Stimulated activated CD4-positive, alpha-beta T cell treated with anti-CD3 and anti-CD28 coated beads, Interleukin-12 subunit alpha, Interleukin-12 subunit beta, amount 100 ng/mL, for 48 hours (primary cell): ENCODE measurements at places on chromosomes 3 and 15.

- no peak for DNase-seq
Observed at GRCh38 chr3:135237371-135238143, 442.5 kb downstream of the EPHB1 start.

DNA sequence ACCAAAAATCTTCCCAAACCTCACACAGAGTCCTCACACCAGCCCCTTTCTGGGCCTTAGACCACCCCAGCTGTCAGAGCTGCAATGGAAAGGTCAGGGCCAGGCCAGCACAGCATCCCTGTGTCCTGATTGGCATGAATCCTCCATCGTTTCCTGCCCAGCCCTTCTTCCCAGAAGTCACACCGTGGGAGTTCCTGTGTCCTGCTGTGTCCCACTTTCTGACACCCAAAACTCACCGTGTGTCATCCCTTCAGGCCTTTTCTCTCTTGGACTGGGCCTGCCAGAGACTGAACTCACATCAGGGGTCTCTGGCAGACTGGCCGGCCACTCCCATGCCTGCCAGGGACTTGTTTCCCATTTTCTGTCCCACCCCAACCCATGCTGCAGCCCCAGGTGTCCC is 32.5 kb upstream of the CHRNB4 start:
- DNase-seq = no peak

DNA sequence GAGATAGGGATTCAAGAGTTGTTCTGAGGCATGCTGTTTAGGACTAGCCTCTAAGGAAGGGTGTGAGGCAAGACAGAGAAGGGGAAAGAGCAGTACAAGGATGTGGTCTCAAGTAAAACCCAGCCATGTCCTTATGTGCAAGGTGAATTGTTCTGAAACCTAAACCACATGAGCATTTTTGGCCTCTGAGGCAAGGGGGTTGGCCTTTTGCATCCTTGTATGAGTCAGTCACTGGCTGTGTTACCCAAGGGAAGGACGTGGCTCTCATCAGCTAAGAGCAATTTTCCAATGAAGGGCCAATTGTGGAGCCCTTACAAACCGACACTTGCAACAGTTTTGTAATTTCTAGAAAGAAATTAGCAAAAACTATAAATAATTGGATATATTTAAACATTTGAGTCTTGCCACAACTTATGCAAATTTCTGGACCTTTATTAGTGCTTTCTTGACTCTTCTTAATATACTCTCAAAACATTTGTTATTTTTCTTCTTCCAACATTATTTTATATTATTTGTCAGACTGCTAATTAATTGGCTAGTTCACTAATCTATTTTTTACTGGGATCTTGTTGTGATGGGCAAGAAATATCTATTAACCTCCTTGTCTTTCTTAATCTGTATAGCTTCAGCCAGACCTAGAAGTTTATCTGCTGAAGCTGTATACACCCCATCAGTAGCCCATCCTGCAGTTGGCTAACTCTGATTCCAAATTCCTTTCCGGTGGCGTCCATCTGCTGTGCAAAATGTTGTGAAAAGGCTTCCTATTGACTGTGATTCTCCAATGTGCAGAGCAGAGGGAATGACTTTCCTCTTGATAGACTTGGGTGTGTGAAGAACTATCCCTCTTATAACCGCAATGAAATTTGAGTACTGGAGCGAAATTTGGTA is 97.7 kb upstream of the P2RY1 start:
- DNase-seq = no peak

GRCh38 chr3:53077476-53078220 is 31.8 kb upstream of the SFMBT1 start:
- no peak for DNase-seq

DNA sequence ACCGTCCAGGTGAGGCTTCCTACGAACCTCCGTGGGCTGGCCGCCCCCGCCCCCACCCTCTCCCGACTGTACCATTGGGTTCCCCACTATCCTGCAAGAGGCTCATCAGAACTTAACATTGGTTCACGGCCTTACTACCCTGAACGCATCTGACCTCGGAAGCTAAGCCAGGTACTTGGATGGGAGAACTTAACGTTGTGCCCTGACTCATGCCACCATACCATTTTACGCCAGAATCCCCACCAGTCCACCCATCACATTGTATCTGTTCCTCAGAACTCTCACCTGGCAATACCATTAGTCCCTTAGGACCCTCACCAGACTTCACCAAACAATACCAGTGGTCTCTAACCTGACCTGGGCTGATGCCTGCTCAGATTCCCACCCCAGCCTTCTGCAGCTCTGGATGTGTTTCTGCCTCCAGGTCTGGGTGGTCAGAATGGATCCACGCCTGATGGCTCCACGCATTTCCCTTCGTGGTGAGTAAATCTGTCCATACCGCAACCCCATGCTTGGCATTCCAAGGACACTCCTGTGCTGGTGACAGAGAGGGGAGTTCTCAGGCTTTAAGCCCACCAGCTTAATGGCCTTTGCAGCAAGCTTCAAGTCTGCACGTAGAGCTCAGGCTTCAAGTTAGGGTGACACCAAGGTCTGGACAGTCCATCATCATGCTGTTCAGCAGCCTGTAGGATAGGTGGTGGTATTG is 562 bp downstream of the TCTA start:
- DNase-seq = no peak

- no peak for DNase-seq
Observed at GRCh38 chr3:111314181-111314873, 227.7 kb upstream of the CD96 start.

GRCh38 chr15:71195242-71195641 is 80.0 kb downstream of the THSD4 start:
- no peak for DNase-seq

- DNase-seq = no peak
Observed at GRCh38 chr3:188689101-188689574, 482.6 kb upstream of the TPRG1 start.

DNA sequence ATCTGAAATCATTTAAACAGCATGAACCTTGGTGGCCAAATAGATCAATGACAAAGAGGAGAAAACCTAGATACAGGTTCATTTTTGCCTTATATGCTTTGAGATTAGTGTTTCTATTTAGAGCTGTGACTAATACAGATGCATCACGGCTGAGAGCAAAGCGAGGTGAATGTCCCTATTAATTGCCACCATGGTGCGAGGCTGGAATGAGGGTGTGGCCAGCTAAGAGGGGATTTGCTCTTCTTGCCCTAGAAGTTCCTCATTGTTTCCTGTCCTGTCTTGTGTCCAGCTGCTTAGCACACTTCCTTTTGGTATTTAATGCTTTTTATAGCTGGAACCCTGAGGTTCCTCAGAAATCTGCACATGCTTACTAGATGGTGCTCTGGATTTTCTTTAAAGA is 339.1 kb upstream of the RGMA start:
- no peak for DNase-seq

DNA sequence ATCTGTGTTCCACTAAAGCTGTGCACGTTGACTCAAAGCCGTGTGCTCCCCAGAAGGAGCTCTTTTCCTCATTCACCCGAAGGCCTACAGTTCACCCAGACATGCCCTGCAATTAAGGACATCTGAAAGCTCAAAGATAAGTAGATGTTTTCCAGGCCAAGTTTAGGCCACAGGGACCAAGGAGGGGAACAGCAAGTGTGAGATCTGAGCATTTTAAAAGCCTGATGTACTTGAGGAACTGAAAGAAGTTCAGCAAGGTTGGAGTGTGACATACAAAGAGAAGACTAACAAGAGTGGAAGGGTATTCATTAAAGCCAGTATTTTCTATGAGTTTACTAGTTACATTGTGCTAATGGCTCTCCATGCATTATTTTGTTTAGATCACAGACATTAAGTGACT is 68.0 kb downstream of the CASR start:
- no peak for DNase-seq

DNA sequence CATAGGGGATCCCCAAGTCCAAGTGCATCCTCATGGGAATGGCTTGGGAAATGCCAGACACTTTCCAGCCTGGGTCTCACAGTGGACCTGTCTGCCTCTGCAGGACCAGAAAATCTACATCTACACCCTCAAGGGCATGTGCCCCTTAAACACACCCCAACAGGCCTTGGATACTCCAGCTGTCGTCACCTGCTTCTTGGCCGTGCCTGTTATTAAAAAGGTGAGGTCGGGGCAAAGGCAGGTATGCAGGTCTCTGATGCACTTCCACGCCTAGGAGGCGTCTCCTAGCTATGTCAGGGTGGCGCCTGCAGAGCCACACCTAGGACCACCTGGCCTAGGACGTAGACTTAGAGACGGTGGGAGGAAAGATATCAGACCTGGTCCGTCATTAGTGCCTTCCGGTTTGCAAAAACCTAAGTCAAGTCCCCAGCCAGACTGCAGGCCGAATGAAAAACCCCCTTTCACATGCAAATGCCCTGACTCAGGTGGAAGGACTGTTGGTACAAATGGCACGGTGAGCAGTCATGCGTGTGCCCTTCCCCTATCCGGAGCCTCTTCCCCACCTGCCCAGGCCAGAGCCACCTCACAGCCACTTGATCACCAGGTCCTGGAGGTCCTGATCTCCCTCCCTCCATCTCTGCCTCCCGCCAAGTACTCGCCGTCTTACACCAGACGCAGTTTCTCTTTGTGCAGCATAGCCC is 143.5 kb downstream of the LRRK1 start:
- no peak for DNase-seq

- no peak for DNase-seq
Observed at GRCh38 chr15:85583923-85584390, 203.6 kb downstream of the AKAP13 start.

DNA sequence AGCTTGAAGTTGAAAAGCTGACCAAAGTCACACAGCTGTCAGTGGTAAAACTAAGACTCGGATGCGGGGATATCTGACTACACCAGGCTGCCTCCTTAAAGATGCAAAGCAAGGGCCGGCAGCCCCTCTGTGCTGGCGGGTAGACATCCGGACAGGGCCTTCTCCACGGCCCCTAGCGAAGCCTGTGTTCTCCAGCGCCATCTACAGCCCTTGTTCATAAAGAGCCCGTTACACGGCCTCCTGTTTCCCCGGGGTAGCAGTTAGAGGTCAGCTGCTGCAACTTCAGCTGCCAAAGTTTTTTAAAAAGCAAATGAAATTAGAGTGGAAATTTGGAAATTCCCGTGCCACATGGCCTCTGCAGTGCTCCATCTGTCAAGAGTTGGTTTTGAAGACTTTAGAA is 383.0 kb downstream of the TBL1XR1 start:
- DNase-seq = peak; percentile 11

DNA sequence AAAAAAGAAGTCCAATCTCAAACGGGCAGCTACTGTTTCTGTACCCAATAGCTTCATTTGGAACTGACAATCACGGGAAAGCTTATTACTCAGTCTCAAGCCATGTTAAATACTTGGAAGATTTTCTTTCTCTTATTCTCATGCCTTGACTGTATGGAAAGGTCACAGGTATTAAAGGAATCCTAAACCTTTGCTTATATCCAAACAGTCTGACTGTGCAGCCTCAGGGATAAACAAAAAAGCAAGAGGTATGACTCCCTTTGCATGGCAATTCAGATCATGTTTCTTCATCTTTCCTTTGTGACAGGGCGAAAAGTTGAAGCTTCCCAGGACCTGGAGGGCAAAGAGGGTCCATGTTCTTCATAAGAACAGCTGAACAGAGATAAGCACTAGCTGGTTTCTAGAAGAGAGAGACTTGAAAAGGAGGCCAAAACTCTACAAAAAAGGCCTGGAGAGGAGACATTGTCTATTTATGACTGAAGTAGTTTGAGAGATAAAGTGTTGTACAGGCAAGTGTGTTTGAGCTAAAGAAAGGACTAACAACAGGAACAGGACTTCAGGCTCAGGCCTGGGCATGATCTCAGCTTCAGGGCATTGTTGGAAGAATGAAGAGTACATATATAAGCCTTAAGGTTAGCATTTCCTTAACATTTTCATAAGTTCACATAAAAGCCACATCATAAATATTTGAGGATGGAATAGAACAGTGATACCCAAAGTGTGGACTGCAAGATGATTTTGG is 231.0 kb upstream of the THRB start:
- DNase-seq = no peak

DNA sequence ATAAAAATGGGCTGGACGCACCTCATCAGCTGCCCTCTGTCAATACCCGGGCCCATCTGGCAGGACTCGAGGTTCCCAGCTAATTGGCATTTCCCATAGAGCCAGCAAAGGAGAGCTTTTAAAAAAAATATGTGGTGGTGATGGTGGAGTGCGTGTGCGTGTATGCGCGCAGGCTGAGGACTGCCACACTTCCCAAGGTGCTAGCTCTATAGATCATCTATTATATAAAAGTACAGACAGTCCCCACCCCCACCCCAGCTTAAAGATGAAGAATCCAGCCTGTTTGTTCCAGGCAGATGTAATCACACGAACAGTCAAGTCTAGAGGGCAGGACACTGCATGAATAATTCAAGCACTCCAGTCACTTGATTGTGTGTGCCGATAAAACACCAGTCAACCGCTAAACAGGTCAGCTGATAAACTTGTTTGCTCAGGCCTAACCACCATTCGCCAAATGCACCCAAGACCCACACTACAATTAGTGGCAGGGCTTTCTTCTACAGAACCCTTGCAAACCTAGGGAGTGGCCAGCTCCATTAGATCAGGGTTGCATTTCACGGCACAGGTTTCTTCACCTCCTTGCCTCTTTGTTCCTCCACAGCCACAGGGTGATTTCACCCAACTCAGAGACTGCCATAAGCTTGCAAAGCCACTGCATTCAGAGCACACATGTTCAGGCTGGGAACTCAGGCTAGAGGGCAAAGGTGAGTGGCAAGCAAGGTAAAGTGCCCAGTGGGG is 5.8 kb downstream of the TLE3 start:
- DNase-seq = no peak

DNA sequence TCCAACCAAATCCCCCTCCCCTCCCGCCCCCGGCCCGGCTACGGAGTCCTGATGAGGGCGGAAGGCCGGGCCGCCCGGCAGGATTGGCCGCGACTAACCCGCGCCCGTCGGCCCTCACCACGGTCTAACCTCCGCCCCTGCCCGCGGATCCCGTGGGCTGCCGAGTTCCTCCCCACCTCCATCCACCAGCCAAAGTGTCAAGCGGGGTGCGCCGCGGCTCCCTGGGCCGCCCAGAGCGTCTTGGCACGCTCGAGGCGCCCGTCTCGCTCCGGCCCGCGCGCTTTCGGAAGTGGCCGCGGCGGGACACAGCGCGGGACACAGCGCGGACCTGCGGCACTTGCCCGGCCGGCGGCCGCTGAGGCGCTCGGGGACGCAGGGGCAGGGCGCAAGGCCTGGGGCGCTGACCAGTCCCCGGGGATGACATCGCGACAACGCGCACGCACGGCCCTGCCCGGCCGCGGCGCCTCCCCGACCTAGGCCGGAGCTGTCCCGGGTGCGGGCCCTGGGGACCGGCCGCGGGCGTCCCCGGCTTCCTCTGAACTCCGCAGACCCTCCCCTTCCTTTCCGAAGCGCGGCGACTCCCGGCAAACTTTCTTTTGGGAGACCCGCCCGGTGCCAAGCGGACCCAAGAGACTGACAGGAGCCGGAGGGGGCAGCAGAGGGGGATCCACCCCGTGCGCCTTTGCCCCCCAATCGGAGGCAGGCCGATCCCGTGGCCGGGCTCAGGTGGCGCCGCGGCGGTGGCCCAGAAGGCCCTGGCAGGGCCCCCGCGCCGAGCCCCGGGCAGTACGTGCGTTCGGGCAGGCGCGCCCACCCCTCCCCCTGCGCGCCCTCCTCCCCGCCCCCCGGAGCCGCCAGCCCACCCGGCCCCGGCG is 112.8 kb upstream of the ICE2 start:
- no peak for DNase-seq

GRCh38 chr15:50042775-50043174 is 76.3 kb downstream of the ATP8B4 start:
- DNase-seq = no peak
